ENCODE measurements at places on chromosomes 6 and 20.

DNA sequence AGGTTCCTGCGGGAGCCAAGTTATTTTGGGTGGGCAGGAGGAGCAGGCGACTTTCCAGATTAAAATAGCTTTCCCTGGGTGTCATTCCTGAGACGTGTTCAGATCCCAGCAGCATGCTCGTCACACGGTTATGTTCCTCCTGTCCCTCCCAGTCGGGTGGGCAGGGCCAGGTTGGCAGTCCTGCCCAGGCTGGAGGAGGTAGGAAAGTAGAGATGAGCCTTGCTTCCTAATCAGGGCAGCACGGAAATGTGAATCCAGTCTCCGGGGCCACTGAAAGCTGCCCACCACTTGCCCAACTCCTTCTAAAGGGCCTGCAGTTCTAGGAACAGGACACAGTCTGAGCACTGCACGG is 137.0 kb downstream of the MRPL14 start:
- DNase-seq, result no peak

DNA sequence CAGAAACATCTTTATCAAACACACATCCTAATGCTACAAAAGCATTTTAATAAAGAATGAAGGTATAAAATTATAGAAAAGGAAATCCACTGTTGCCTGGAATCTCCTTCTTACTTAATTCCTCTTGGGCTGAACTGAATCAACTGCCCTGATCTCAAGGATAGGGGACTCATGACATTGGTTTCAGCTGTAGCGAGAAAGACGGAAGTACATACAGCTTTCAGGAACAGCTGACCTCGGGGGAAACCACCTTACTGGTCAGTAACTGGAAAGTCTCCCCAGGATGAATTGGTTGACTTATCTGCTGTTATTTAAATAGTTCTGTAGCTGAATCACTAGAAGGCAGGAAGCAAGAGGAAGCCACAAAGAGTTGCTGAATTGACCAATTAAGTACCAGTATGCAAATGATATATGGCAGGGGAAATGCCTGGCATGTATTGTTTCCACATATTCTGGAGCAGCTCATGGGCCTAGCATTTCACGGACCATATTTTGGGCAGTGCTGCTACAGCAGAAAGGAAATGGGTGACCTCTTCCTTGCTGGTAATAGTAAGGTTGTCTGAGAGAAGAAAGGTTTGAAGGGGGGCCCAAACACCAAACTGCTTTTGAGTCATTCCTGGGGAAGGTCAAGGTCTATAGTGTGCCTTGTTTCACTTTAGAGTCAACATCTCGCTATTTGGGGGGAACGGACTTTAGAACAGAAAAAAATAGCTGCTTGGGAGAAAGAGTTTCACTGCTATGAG is 43.7 kb upstream of the MAP7 start:
- peak; percentile 96 for DNase-seq

DNA sequence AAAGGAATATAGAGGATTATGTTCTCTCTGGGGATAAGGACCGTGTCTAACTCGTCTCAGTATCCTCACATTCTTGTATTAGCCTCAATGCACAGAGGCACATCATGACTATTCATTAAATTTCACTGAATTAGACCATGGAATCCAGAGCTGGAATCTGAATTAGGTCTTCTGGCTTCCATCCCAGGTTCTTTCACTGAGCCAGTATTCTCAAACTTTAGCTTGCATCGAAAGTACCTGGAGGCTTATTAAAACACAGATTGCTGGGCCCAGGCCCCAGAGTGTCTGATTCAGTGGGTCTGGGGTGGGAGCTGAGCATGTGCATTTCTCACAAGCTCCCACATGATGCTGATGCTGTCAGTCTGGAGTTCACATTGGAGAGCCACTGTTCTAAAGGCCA is 142.0 kb downstream of the UST start:
- DNase-seq, result no peak

DNA sequence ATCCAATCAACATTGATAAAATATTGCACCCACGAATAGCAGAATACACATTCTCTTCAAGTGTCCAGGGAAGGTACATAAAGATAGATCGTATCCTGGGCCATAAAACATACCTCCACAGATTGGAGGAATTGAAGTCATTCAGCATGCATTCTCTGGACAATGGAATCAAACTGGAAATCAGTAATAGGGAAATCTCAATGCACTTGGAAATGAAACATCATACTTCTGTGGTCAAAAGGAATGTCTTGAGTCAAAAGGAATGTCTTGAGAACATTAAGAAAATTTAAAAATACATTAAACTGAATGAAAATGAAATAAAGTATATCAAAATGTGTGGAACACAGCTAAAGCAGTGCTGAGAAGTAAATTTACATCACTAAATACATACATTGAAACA is 138.8 kb downstream of the TFAP2A start:
- no peak for DNase-seq

GRCh38 chr6:7550433-7550801 is 8.9 kb downstream of the DSP start:
- no peak for DNase-seq
